ENCODE measurements at places on chromosomes 7 and 10. TPM values are rescaled to one million over a fixed set of nuclear protein-coding genes. Genes with fewer than 3 reads are reported as not detected.

GRCh38 chr7:51045319-51046102, 262.8 kb upstream of the GRB10 start:
- DNase-seq, result no peak

DNA sequence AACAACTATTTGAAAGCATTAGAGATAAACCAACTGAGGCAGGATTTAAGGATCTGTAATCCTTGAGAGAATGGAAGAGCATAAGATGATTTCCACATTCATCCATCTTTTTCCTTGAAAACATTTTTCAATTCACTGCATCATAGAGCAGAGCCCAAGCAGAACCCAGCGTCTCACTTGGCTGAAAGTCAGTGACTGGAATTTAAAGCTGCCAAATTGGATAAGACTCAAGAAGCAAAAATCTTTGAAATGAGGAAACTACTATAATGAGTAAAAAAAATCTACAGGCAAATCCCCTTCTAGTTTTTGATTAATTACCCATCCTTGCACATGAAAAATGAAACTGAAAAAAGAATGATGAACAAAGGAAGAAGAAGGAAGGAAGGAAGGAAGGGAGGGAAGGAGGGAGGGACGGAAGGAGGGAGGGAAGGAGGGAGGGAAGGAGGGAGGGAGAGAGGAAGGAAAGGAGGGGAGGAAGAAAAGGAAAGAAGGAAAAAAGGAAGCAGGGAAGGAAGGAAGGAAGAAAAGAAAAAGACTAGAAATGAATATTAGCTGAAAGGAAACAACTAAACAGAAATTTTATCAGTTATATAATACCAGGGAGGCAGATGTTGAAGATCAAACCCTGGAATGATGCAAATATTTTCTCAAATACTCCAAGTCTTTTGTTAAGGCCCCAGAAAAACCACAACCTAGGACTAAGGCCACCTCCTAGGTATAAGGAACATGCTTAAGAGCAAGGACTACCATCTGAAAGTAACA, 336.3 kb upstream of the MAGI2 start:
- DNase-seq, result no peak

DNA sequence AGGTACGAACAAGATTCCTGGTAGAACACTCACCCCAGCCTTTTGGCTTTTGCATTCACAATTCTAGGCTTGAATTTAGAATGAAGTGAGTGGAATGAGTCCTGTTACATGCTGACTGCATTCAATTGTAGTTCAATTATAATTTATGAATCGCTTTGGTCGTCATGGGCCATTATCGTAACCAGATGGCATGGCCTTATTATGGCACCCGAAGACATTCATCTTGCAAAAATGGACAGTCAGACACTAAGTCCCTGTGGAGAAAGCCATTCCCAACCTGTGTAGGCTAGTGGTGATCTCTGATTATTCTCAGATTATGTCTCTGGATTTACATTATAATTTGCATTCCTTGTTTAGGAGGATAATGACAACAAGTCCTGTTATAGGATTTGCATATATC, 292.4 kb upstream of the NPSR1 start:
- no peak for DNase-seq

DNA sequence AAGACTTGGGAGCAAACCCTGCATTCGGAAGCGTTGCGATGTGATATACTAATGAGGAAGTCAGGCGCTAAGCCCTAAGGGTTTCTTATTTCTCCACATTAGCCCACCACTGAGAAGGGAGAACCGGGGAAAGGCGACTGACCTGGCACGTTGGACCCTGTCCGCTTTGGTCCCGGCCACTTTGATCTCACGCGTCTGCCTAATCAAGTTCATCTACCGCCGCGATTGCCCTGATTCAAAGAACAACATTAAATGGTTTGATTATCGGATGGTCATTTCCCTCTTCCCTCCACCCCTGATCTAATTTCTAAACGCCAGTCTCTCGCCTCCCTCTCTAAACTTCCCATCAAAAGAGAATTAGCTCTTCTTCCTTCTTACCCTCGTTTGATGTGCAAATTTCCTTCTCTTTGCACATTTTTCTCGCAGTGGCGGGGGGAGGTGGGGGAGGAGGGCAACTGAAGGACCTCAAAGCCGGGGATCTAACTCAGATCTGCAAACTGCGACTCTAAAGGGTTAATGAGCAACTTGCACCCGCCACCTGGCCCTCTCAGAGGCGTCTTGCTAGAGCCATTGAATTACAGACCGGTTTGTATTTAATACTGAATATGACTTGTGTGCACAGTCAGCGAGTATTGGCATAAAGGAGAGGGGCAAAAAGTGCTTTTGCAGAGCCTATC, 687 bp upstream of the DKK1 start:
- peak; percentile 46 for DNase-seq

DNA sequence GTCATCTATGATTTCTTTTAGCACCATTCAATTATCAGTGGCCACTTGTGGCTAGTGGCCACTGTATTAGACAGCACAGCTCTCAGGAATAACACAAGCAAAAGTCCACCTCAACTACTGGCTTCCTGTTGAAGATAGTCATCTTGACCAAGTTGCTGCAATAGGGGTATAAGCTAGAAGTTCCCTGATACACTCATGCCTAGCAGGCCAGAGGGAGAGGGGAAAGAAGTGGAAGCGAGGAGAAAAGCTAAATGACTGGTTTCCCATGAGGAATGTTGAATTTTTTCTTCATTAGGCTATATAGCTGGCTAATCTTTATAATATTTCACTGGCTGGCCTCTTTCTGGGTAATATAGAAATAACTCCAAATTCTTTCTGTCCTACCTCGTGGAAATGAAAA, 327.5 kb upstream of the MEOX2 start:
- DNase-seq, result no peak

DNA sequence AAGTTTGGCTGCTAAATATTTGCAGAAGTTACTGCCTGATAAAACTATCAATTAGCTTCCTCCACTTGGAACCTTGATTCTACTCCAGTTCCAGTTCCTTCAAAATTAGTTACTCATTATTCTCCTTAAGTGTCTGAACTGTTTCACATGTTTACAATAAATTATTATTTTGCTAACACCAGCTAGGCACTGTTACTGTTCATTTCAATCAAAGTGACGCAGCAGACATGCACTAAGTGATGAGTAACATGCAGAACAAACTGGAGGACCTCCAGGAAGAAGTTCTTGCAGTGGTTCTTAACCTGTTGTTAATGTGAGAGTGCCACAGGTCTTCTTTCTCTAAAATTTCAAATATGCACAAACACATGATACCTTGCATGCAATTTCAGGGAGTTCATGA, 491.8 kb upstream of the SEMA3A start:
- DNase-seq, result no peak

GRCh38 chr7:68065581-68065980, 1068.9 kb downstream of the TYW1 start:
- DNase-seq, result no peak

- peak; percentile 88 for DNase-seq
Observed at GRCh38 chr10:101466016-101466912, 112.3 kb downstream of the BTRC start.

DNA sequence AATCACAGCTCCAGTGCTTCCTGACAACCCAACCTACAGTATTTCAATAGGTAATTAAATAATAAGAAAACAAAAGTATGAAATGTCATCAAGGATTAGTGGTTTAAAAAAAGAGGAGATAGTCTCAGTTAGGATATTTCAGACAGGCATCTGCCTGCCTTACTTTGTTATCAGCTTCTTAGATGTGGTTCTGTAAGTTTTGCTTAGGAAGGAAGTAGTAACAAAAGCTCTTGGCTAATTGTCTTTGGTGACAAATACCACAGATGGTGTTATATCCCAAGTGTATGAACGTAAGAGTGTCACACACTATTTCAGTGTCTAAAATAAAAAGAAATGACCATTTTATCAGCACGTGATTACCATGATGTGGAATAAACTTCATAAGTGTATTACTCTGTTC, 9.8 kb upstream of the ACTA2 start:
- no peak for DNase-seq

DNA sequence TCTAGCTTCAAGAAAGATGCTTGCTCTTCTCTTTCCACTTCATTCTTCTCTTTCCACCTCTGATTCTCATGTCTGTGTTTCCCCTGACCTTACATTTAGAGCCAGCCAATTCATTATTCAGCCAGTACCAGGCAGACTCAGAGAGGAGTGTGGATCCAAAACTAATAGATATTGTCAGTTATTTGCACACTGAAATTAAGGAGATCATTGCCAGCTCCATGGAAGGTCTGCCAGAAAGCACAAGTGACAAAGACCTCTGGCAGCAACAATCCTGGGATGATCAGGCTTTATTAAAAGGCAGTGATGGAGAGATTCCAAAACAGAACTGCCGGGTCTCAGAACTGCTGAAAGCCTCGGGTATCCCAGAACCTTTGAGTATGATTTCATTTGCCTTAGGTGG, 749.4 kb downstream of the XPNPEP1 start:
- DNase-seq, result no peak

DNA sequence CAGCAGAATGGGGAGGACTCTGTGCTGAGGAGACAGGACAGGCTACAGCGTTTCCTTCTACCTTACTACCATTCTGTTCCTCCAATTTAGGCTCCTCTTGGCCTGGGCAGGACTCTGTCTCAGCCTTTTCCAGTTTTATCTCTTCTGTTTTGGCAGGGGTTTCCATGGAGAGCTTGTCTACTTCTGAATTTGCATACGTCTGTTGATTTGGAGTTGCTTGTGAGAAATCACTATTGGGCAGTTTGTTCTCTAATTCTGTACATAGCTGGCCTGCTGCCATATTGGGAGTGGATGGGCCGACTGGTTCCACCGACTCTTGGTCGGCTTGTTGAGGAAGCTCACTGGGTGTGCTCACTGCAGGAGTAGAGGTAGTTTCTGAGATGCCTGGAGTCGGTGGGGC, 136.8 kb downstream of the GALNT11 start:
- DNase-seq, result no peak

DNA sequence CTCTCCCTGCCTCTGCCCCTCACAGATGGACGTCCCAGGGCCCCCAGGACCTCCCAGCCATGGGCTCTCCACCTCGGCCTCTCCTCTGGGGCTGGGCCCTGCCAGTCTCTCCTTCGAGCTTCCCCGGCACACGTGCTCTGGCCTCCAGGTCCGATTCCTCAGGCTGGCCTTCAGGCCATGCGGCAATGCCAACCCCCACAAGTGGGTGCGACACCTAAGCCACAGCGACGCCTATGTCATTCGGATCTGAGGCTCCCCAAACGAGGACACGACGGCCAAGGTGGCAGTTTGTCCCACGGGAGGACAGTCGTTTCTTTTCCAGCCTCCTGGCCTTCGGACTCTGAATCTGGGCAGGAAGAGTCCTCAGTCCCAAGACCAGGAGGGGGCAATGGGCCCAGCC, 5.2 kb downstream of the AP4M1 start:
- DNase-seq, result no peak

GRCh38 chr10:121659236-121659635, 61.0 kb upstream of the FGFR2 start:
- DNase-seq, result no peak

DNA sequence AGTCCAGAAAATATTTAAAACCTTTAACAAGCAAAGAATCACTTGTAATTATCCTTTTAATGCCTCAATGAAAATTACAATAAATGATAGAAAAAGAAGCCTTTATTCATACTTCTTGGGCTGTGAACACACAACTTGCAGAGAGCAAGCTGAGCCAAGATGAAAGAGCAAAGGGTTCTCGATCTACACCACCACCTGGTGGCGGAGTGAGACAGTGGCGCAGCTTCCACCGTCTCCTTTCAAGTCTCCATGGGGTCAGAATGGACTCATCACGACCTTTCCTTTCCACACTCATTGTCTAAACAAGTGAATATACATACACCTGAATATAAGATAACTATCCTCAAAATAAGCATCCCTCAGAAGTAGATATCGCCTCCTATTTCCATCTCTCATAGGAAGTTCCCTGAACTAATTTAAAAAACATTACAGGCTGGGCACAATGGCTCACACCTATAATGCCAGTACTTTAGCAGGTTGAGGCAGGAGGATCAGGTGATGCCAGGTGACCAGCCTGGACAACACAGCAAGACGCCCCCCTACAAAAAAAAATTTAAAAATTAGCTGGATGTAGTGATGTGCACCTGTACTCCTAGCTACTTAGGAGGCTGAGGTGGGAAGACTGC, 40.7 kb downstream of the ATE1 start:
- DNase-seq, result peak; percentile 82

DNA sequence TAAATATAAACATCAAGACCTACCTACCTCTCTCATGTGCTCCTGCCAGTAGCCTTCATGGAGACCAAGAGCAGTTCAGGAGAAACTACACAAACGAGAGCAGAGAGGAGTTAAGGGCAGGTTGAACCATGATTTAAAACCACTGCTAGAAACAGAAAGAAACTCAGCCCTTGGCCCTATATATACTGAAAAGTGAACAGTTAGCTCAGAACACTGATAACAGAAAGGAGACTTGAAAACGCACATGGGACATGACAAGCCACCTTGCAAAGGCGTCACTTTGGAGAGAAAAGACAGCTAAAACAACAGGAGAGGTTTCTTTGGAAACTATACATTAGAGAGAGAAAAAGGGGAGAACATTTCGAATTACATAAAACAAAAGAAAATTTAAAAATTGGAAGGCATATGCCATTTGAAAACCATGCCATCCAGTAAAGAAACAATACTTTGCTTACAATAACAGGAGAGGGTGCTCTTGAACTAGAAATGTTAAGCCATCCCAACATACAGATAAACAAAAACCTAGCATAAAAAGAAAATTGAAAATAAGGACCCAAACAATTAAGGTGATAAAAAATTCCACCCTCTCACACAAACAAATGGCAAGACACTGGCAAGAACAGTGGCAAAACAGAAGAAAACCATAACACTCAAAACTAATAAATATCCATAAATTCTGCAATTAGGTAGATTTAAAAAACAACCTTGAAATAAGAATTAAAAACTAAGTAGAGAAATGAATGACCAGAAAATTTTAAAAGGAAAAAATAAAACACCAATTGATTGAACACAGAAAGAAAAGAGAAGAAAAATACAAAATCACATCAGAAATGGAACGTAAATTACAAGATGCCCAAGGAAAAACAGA, 232.7 kb downstream of the IMMP2L start:
- no peak for DNase-seq

Gene PFKFB3
- 52.2 TPM for total RNA-seq

Gene GRB10
- total RNA-seq, result 33.9 TPM

Gene ZNF488
- not detected for total RNA-seq

Gene SKIDA1
- 127 TPM for total RNA-seq

Gene CRHR2
- 0.19 TPM for total RNA-seq

Gene TMEM270
- not detected for total RNA-seq

Gene CFAP43
- total RNA-seq, result 2.7 TPM
